Activated naive CD4-positive, alpha-beta T cell treated with anti-CD3 and anti-CD28 coated beads for 36 hours (primary cell): ENCODE measurements at places on chromosomes 11 and 22.
A peak's percentile ranks its signal among the peaks of the same experiment; 100 is the strongest.

DNA sequence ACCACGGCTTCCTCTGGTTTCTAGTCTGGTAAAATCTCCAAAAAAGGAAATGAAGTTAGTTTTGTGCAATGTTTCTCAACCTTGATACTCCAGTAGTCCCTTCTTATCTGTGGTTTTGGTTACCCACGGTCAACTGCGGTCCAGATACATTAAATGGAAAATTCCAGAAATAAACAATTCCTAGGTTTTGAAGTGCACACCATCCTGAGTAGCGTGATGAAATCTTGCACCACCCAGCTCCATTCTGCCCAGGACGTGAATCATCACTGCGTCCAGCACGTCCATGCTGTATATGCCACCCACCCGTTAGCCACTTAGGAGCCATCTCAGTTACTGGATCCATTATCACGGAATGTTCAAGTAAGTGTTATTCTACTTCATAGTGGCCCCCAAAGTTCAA is 117.0 kb downstream of the FBXO7 start:
- no peak for DNase-seq

DNA sequence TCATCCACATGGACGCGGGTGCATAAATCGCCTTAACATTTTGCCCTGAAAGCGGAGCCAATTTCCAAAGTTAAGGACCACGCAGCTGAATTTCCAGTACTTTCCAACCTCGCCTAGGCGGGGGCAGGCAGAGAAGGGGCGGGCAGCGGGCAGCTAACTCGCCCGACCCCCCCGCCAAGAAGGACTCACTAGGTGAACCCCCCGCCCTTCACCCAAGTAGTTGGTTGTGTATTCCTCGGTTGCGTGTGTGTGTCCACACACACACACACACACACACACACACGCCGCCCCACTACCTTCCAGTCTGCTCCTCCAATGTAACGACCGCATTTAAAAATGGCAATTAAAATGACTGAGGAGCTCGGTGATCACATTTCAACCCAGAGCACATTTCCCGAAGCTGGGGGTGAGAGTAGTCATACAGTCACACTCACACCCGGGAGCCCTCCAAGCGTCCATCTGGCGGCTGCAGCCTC is 1.4 kb downstream of the TENM4 start:
- no peak for DNase-seq

DNA sequence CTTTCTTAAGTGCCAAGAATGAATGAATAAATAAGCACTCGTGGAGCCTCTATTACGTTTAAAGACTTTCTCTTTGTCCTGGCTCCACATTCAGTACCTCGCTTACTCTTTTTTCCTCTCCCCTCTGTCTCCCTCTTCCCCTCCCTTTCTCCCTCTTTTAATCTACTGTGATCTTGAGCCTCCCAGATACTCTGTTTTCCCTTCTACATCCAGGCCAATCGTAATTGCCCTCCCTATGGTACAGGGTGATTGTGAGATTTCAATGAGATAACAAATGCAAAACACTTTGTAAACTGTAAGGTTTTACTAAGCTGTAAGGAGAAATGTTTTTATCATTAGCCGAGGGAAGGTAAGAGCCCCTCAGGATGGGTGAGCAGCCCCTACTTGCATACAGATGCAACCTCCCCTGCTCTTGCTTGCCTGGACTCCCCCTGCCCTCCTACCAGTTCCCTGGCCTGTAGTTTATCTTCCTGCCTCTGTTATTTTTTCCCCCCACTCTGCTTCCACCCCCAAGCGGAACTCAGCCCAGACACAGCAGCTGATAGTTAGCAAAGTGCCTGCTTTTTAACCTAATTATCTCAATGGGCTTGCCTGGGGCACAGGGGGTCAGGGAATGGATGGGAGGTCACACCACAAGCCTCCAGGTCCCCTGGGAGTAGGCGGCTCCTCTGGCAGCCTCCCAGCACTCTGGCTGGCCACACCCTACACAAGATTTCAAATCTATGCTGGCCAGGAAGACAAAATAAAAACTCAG is 76.9 kb upstream of the CADM1 start:
- DNase-seq = no peak

- DNase-seq = no peak
Observed at GRCh38 chr11:12008790-12009616, 577 bp upstream of the DKK3 start.

- DNase-seq = no peak
Observed at GRCh38 chr22:21457023-21457787, 10.0 kb upstream of the TMEM191C start.

GRCh38 chr22:16806401-16806800 is 18.8 kb downstream of the XKR3 start:
- DNase-seq = no peak

- DNase-seq = no peak
Observed at GRCh38 chr11:12118949-12119348, 8.6 kb downstream of the MICAL2 start.

GRCh38 chr11:88683024-88683423 is 345.5 kb upstream of the CTSC start:
- DNase-seq = no peak

DNA sequence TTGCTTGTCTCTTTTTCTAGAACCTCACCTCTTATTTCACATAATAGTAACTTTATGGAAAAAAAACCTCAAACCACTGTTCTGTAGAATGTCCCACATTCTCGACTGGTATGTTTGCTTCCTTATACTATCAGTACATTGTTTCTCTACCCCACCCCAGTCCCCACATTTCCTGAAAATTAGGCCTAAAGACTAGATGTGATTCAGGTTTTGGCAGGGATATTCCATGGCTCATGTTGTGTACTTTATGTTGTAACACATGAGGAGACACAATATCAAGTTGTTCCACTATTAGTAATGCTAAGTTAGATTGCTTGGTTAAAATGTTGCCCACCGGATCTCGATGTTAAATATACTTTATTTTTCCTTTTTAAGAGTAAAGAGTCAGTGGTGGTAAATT is 34.7 kb downstream of the DDIAS start:
- no peak for DNase-seq

DNA sequence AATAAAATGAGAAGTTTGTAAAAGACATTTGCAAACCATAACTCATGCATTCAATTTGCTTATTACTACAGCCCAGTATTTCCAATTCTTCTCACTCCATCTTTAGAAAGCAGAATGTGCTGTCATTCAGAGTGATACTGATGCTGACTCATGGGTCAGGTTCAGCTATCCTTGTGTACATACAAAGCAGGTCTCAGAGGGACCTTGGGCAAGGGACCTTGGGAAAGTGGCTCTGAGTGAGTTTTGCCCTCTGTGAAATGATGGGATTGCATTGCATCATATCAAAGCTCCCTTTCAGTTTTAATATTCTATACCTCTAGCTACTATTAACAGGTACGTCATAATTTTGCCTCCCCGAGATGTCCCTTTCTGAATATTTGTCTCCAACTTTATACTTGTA is 848.7 kb downstream of the OPCML start:
- no peak for DNase-seq

- DNase-seq = no peak
Observed at GRCh38 chr11:117820516-117820915, 4.0 kb downstream of the FXYD2 start.

DNA sequence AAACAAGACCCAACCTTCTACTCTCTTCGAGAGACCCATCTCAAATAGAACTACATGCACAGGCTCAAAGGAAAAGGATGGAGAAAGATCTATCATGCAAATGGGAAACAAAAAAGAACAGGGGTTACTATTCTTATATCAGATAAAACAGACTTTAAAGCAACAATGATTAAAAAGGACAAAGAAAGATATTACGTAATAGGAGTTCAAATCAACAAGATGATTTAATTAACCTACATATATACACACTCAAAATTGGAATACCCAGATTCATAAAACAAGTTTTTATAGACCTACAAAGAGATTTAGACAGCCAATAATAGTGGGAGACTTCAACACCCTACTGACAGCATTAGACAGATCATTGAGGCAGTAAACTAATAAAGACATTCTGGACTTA is 536.6 kb upstream of the RAG2 start:
- no peak for DNase-seq

DNA sequence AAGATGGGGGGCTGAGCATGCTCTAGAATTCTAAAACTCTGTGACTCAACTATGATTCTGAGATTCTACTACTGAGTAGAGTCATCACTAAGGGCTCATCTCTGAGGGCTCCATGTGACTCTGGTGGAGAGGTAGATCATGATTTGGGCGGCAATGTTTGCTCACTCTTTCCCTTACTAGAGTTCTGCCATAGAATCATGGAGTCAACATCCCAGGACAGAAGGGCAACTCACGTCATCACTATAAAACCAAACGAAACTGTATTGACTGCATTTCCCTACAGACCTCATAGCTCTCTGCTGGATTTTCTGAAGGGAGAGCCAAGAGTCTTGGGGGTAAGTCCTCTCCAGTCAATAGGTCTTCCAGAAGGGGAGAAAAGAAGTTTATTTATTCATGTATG is at the start of gene MS4A14:
TSS of gene MS4A14 (plus strand) at position 78 of the 400 bp plus-strand sequence. CDS start at position 198, 120 bp downstream.
- no peak for DNase-seq

- no peak for DNase-seq
Observed at GRCh38 chr11:69999721-70000120, 78.4 kb upstream of the ANO1 start.

GRCh38 chr11:57322256-57323166 is 2.2 kb downstream of the TNKS1BP1 start:
- peak; percentile 50 for DNase-seq

GRCh38 chr11:93904716-93905115 is 54.3 kb upstream of the VSTM5 start:
- DNase-seq = no peak

DNA sequence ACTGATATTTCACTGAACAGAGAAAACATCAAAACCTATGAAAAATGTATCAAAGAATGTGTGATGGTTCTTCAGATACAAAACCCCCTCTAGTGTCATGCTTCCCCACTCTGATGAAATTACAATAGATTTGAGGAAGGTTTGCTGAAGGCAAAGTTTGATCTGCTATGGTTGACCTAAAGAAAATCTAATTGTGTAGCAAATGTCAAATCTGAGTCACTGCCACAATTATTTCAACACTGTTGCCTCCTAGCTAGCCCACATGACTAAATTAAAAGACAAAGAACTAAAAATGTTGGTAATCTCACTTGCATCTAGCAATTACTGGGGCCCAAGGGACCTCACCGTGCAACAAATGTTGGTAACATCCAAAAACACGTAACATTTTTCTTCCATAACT is 728.0 kb downstream of the DLG2 start:
- DNase-seq = no peak
